ENCODE measurements at places on chromosomes 5 and 9.

GRCh38 chr5:80646926-80647325, 7.5 kb upstream of the MSH3 start:
- DNase-seq: no peak

DNA sequence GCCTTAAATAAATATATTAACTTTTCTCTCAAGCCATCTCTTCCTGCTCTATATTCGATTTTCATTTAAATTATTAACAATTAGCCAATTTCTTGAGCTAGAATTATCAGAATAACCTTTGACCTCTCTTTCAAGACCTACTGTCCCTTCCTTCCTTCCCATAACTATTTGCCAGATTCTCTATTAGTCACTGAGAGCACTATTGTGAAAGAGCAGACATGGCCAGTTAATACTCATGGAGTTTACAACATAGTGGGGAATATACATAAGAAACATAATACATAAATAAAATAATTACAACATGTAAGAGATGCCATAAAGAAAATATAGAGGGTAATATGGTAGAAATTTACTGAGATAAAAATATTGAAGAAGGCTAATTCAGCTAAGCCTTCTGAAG, 72.1 kb upstream of the CHD1 start:
- no peak for DNase-seq

DNA sequence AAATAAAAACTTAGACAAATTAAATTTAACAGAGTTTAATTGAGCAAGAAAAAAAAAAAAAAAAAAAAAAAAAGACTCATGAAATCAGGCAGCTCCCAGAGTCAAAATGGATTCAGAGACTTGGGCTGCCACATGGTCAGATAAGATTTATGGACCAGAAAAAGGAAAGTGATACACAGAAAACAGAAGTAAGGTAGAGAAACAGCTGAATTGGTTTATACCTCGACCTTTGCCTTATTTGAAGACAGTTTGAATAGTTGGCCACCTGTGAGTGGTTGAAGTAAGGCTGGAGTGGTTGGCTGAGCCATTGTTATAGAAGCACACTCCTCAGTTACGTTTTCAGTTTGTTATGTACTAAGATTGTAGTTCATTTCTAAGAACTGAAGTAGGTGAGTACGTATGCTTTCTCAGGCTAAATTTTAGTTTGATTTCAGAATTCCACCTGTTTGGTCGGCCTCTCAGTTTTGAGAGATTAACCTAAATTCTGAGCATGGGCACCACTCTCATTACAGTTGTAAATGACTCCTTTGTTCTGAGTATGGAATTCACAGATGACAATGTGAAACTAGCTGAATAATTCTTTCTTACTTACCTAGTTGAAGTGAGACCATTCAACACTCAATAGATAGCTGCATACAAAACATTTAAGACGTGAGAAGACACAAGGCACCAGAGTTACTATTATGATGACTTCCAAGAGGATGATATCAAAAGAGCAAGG, 149.0 kb downstream of the AOPEP start:
- no peak for DNase-seq

- DNase-seq: peak; percentile 39
Observed at GRCh38 chr5:171226096-171226754, 82.8 kb upstream of the TLX3 start.

DNA sequence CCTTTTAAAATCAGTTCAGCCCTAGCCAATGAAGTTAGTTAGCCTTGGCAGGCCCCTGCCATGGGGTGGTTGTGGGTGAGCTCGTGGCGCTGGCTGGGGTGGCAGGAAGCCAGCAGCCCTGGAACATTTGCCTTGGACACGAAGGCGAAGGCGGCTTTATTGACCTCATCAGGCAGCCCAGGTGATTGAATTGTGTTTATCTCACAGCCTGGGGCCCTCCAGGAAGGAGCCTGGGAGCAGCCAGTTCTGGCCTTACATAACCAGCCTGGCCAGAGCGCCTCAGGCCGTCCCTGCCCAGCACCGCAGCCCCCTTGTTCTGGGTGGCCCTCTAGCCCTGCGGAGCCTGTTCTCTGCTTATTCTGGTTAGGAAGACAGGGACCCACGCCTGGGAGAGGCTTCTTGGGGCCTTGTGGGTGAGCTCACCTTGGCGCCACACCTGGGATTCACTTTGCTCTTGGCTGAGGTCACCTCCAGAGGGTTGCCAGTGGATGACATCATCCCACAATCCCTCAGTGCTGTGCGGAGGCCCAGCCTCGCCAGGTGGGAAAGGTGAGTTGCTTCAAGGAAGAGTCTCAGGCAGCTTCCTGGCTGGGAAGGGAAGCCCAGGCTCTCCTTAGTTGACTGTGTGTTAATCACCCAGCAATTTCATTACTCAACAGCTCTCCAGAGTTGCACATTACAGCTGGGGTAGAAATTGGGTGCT, 54.4 kb upstream of the RPL26L1 start:
- no peak for DNase-seq

- no peak for DNase-seq
Observed at GRCh38 chr5:119512277-119512676, 60.0 kb downstream of the HSD17B4 start.

DNA sequence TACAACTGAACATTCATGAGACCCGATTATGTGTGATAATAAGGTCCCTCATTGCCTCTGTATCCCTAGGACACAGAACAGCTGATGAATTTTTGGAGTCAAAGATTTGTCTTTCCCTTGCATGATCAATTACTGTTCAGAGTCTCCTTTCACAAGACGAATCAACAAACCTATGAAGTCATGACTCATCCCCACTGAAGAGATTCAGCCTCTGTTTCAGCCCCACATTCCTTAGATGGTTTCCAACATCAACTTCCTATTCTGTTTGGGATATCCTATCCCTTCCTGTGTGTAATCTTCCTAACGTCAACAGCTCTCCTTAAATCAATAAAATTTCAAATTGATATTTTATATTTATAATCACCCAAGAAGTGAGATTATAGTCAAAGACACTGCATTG, 199.0 kb downstream of the DNAH5 start:
- no peak for DNase-seq

DNA sequence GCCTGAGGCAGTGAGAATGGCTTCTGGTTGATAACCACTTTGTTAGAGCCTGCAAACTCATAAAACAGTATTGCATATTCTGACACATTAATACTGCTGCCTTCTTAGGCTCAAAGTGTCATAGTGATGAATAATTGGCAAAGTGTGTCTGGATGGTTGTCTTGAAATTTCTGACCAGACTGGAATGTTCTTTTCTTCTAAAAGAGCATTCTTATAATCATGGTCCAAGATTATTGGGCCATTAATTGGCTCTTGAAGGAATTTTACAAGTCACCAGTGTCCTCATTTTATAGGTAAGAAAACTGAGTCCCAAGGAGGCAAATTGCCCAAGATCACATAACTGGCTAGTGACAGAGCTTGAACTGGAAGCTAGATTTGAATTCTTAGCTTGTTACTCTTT, 111.7 kb downstream of the PCSK1 start:
- DNase-seq: no peak

- DNase-seq: no peak
Observed at GRCh38 chr5:142685418-142686209, at the start of gene FGF1. Gene FGF1, minus strand, starts transcription at chr5:142686090. Its CDS starts 71,963 bp downstream, at chr5:142614127.

- DNase-seq: no peak
Observed at GRCh38 chr5:7169240-7169878, 226.6 kb upstream of the ADCY2 start.

GRCh38 chr5:159945359-159945758, 29.1 kb downstream of the ADRA1B start:
- no peak for DNase-seq

- DNase-seq: no peak
Observed at GRCh38 chr5:33166948-33167347, 273.8 kb upstream of the TARS1 start.

GRCh38 chr9:32930486-32930885, 70.9 kb downstream of the APTX start:
- no peak for DNase-seq
